Stomach (tissue), 19 donors: ENCODE measurements at places on chromosomes 13 and 19. TPM values are rescaled to one million over a fixed set of nuclear protein-coding genes. Genes with fewer than 3 reads are reported as not detected.

DNA sequence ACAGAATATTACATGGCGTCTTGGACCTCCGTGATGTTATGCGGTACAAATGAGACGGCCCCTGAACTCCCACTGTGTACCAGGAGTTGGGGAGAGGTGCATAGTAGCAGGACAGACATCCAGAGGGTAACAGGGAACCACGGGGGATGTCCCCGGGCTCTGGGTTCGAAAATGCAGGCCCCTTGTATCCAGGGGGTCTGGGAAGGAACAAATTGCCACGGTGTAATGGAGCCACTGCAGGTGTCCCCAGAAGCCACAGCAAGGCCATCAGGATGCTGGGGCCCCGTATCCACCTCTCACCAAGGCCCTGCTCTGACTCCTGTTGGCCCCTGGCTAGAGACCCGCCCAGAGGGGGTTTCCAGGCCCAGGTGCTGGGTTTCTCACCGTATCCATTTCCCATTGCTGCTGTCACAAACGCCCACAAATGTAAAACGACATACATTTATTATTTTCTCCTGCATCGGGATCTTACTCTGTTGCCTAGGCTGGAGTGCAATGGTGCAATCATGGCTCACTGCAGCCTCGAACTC, 77.8 kb downstream of the INSR start:
- H3K4me1 ChIP-seq = peaks cover 30% of the 10 kb centered on the region
- no peak overlapping the region for H3K4me3 ChIP-seq
- no peaks in the 10 kb centered on the region for H3K27me3 ChIP-seq

- H3K36me3 ChIP-seq = peaks cover 14% of the 10 kb centered on the region
- DNase-seq = no peak
- H3K4me1 ChIP-seq = peaks cover 19% of the 10 kb centered on the region
- peak overlapping the region; percentile 39 for H3K27ac ChIP-seq
- no peaks in the 10 kb centered on the region for H3K27me3 ChIP-seq
Measured at GRCh38 chr13:45162821-45163220, 38.0 kb downstream of the KCTD4 start.

GRCh38 chr19:3480383-3481091, at the start of gene SMIM24:
Gene SMIM24 (minus strand): TSS chr19:3480525. CDS start chr19:3480463, 62 bp downstream.
- DNase-seq = peak; percentile 88
- peak within 1 kb of the TSS; percentile 40 for H3K4me3 ChIP-seq
- H3K27me3 ChIP-seq = peaks cover 11% of the 10 kb centered on the region
- no peaks in the 10 kb centered on the region for H3K36me3 ChIP-seq
- H3K4me1 ChIP-seq = peaks cover 29% of the 10 kb centered on the region

- DNase-seq = no peak
- H3K36me3 ChIP-seq = no peaks in the 10 kb centered on the region
- no peaks in the 10 kb centered on the region for H3K27me3 ChIP-seq
- peaks cover 1% of the 10 kb centered on the region for H3K4me1 ChIP-seq
Measured at GRCh38 chr13:41487222-41487621, 29.9 kb downstream of the RGCC start.

GRCh38 chr19:49491030-49491803, 3.8 kb downstream of the RPL13A start:
- DNase-seq = peak; percentile 16
- H3K27ac ChIP-seq = peak overlapping the region; percentile 91
- H3K4me3 ChIP-seq = no peak overlapping the region
- no peaks in the 10 kb centered on the region for H3K27me3 ChIP-seq
- H3K36me3 ChIP-seq = peaks cover 42% of the 10 kb centered on the region

DNA sequence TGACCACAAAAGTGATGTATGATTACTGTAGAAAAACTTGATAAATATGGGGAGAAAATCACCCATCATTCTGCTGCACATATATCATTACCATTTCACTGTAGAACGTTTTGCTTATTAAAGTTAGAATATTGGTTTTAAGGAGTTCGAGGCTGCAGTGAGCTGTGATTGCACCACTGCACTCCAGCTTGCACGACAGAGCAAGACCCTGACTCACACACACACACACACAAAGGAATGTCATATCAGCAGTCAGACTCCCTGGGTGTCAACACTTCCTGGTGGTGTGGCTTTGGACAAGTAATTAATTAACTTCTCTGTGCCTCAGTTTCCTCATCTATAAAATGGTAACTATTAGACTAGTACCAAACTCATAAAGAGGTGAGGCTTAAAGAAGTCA, 11.3 kb upstream of the PNMA8A start:
- DNase-seq = no peak
- no peaks in the 10 kb centered on the region for H3K36me3 ChIP-seq
- no peak overlapping the region for H3K27ac ChIP-seq
- peaks cover 7% of the 10 kb centered on the region for H3K27me3 ChIP-seq
- H3K4me1 ChIP-seq = peaks cover 5% of the 10 kb centered on the region

DNA sequence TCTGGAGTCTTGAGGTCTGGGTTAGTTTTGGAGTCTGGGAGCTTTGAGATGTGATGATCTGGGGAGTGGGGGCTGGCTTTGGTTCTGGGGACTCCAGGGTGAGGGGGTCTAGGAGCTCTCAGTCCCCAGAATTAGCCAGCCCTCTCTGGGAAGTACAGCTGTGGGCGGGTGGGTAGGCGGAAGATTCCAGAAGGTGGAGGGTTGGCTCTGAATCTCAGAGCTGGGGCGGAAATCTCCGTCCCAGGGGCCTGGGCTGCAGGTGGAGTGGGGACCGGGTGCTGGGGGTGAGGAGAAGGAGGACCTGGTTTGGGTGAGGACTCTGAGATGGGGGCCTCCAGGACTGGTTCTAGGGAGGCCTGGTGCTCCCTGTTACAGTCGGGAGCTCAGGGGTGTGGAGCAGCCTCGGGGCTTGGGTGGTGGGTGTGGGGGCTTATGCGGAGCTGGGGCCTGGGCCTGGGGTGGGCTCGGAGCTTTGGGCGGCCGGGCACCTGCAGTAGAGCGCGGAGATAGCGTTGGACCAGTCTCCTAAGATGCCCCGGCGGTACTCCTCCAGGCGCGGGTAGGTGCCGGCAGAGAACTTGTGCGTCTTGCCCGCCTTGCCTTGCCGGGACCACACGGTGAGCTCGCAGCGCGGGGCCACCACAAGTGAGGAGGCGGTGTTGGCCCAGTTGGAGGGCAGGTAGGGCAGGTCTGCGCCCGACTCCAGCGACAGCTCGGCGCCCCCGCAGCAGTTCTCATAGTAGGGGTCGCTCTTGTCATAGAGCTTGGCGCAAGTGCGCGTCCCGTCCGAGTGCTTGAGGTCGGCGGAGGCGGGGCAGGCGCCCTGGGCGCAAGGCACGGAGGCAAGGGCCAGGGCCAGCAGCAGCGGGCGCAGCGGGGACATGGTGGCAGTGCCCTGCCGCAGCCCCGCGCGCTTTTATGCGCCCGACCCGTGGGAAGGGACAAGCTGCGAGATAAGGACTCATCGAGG, at the start of gene SYCN:
SYCN (minus strand) TSS at position 892 of the 970 bp plus-strand sequence; CDS start at position 883, 9 bp downstream.
- H3K27me3 ChIP-seq = peaks cover 71% of the 10 kb centered on the region
- peak; percentile 49 for DNase-seq
- no peak within 1 kb of the TSS for H3K27ac ChIP-seq
- no peaks in the 10 kb centered on the region for H3K36me3 ChIP-seq
- H3K4me3 ChIP-seq = no peak within 1 kb of the TSS

DNA sequence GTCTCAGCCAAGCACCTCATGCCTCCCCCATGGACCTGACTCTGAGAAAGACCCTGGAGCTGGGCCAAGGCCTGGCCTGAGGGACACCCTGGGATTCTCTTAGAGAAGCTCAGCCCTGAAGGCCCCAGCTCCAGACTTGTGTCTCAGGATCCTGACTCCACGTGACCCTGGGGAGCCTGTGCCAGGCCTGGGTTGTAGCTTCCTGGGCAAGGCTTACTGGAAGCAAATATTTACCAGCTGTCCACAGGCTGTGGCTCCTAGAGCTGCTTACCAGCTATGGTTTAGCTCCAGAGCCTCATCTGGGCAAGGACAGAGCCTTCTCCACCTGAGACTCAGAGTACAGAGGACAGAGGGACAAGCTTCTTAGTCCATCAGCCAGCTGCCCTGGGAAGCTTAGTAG, 61.0 kb upstream of the CEACAM8 start:
- peaks cover 11% of the 10 kb centered on the region for H3K4me1 ChIP-seq
- no peaks in the 10 kb centered on the region for H3K36me3 ChIP-seq
- H3K27me3 ChIP-seq = no peaks in the 10 kb centered on the region
- no peak overlapping the region for H3K4me3 ChIP-seq
- no peak for DNase-seq
- no peak overlapping the region for H3K27ac ChIP-seq

DNA sequence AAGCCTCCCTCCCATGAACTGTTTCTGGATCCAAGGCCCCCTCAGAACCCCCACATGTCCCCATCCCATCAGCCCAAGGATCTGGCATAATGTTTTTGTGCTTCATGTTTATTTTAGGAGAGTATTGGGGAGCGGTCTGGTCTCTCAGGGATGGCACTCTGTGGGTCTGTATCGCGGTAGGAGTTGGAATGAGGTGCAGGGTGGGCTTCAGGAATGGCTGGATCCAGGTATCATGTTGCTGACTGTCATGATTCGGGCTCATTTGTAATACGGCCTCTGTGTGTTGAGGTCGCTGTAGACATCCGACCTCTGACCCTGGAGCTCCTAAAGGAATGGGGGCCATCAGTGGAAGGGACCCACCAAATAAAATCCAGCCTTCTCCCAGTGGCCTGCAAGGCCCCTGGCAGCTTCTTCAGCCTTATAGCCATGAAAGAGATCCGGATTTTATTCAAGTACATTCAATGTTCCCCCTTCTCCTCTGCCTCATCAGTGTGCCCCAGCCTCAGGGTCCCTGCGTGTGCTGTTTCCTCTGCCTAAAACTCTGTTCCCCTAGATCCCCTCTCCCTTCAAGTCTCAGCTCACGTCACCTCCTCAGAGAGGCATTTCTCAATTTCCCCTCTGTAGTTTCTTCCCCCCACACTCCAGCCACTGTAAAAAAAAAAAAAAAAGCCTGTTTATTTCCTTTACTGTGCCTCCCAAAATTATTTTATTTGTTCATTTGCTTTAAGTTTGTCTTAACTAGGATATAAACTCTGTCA, 2.2 kb downstream of the HCST start:
- H3K27me3 ChIP-seq = no peaks in the 10 kb centered on the region
- DNase-seq = no peak
- H3K4me1 ChIP-seq = peaks cover 32% of the 10 kb centered on the region

DNA sequence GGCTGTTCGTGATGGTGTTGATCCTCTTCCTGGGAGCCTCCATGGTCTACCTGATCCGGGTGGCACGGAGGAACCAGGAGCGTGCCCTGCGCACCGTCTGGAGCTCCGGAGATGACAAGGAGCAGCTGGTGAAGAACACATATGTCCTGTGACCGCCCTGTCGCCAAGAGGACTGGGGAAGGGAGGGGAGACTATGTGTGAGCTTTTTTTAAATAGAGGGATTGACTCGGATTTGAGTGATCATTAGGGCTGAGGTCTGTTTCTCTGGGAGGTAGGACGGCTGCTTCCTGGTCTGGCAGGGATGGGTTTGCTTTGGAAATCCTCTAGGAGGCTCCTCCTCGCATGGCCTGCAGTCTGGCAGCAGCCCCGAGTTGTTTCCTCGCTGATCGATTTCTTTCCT, 12.2 kb upstream of the C19orf33 start:
- DNase-seq = no peak
- peaks cover 27% of the 10 kb centered on the region for H3K4me1 ChIP-seq
- peaks cover 16% of the 10 kb centered on the region for H3K36me3 ChIP-seq
- no peak overlapping the region for H3K4me3 ChIP-seq
- H3K27me3 ChIP-seq = no peaks in the 10 kb centered on the region

GRCh38 chr19:55539090-55539984, 2.4 kb upstream of the SBK2 start:
- DNase-seq = no peak
- H3K4me3 ChIP-seq = no peak overlapping the region
- H3K27me3 ChIP-seq = no peaks in the 10 kb centered on the region
- no peak overlapping the region for H3K27ac ChIP-seq
- no peaks in the 10 kb centered on the region for H3K4me1 ChIP-seq

DNA sequence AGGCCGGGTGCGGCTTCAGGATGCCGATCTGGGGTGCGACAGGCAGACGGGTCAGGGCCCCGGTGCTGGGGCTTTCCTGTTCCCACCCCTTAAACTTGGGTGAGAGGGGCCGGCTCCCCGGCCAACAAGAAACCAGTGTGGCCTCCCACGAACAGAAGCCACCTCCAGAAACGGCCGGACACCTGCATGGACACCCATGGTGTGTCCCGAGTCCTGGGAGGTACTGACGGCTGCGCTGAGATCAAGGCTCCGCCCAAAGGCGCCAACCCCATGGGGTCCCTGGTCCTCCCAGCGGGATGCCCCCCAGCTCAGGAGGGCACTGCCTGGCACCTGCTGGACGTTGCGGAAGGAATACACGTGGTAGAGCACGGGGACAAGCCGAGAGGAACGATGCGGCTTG, 11.5 kb downstream of the POLRMT start:
- H3K4me3 ChIP-seq = no peak overlapping the region
- DNase-seq = no peak
- peaks cover 99% of the 10 kb centered on the region for H3K36me3 ChIP-seq

DNA sequence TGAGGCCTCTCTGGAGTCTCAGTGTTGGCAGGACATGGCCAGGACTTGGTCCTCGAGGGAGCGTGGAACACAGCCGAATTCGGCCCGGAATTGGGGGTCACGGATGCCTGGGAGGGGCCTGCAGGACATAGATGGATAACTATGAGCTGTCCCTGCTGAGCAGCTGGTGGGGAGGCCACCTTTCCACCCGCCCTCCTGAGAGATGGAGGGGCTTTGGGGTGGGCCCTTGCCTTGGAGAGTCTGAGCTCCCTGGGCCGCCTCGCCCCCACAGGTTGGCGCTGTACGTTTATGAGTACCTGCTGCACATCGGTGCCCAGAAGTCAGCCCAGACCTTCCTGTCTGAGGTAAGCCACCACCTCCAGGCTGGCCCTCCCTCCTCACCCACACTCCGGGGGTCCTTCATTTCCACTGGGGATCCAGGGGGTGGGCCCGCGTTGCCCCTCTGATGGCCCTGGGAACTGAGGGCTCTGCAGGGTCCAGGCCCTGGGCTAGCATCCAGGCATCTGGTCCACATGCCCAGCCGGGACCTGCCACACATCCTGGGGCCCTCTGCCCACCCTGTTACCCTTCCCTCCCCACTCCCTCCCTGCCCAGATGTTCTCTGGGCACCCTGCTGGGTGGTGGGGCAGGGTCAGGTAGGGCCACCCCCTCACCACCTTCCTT, 8.0 kb downstream of the SSBP4 start:
- no peak for DNase-seq
- H3K36me3 ChIP-seq = no peaks in the 10 kb centered on the region
- H3K4me1 ChIP-seq = peaks cover 74% of the 10 kb centered on the region
- no peak overlapping the region for H3K4me3 ChIP-seq
- peak overlapping the region; percentile 90 for H3K27ac ChIP-seq

- H3K4me3 ChIP-seq = no peak overlapping the region
- H3K4me1 ChIP-seq = no peaks in the 10 kb centered on the region
- no peak overlapping the region for H3K27ac ChIP-seq
- no peaks in the 10 kb centered on the region for H3K27me3 ChIP-seq
- no peaks in the 10 kb centered on the region for H3K36me3 ChIP-seq
Measured at GRCh38 chr13:24065176-24065575, 95.3 kb upstream of the SPATA13 start.

Gene TMEM221
- not detected for total RNA-seq

Gene GTF3A
- 93.5 TPM for total RNA-seq

Gene HNRNPL
- total RNA-seq = 195 TPM

Gene STOML3
- not detected for total RNA-seq

Gene CEACAM6
- total RNA-seq = not detected

Gene RPS28
- 335 TPM for total RNA-seq

Gene FFAR2
- total RNA-seq = not detected

Gene FAAP24
- total RNA-seq = not detected

Gene RAB3D
- 13.6 TPM for total RNA-seq

Gene ZNF208
- total RNA-seq = 22.9 TPM

Gene TEKTIP1
- not detected for total RNA-seq

Gene ERICH6B
- total RNA-seq = not detected

Gene MBD3L2
- total RNA-seq = not detected

Gene CLDND2
- not detected for total RNA-seq
